ENCODE measurements at places on chromosomes 11 and 22.
A peak's percentile ranks its signal among the peaks of the same experiment; 100 is the strongest.

- DNase-seq: no peak
Measured at GRCh38 chr22:19610518-19611253, 86.5 kb upstream of the CLDN5 start.

DNA sequence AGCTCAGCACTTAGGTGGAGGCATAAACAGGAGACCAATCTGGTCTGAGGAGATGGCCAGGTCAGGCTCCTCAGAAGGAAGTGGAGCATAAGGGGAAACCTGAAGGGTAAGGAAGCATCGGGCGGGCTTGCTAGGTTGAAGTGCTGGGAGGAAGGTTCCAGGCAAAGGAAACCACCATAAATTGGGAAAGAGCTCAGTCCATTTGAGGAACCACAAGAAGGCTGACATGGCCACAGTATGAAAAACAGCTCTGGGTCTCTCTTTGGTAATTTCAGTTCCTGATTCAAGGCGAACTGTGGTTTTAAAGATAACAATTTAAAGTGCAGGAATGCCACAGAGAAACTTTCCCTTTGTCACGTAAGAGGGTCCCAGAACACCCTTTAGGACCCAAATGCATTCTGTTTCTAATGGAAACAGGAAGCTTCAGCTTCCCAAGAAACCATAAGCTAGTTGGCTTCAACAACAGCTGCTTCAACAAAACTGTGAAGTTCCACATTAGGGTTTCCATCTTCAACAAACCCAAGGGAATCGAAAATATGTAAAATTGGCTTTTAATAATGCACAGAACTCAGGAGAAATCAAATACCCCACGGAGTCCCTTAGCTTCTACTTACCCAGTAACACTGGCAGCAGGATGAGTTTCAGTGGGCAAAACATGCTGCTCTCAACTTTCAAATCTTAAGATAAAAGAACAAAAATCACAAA lies 10.4 kb downstream of the JAML start:
- peak; percentile 77 for DNase-seq

GRCh38 chr11:45161252-45162063 lies 15.0 kb downstream of the PRDM11 start:
- no peak for DNase-seq

GRCh38 chr11:124673333-124674167 lies at the start of the genes SIAE and SPA17:
Gene SIAE, minus strand, starts transcription at chr11:124673739. Its CDS starts 31 bp downstream, at chr11:124673708.
Gene SPA17, plus strand, starts transcription at chr11:124673904. Its CDS starts 1,361 bp downstream, at chr11:124675265.
- peak; percentile 90 for DNase-seq

GRCh38 chr11:12386745-12387144 lies 9.4 kb downstream of the PARVA start:
- no peak for DNase-seq

- no peak for DNase-seq
Measured at GRCh38 chr11:76459299-76459698, 14.5 kb downstream of the EMSY start.
